T-helper 17 cell (primary cell): ENCODE measurements at places on chromosomes 5 and 9.

GRCh38 chr9:98781588-98782383 lies 14.6 kb downstream of the ANKS6 start:
- DNase-seq = no peak

GRCh38 chr9:684054-684890 lies 157.2 kb upstream of the DMRT1 start:
- no peak for DNase-seq

DNA sequence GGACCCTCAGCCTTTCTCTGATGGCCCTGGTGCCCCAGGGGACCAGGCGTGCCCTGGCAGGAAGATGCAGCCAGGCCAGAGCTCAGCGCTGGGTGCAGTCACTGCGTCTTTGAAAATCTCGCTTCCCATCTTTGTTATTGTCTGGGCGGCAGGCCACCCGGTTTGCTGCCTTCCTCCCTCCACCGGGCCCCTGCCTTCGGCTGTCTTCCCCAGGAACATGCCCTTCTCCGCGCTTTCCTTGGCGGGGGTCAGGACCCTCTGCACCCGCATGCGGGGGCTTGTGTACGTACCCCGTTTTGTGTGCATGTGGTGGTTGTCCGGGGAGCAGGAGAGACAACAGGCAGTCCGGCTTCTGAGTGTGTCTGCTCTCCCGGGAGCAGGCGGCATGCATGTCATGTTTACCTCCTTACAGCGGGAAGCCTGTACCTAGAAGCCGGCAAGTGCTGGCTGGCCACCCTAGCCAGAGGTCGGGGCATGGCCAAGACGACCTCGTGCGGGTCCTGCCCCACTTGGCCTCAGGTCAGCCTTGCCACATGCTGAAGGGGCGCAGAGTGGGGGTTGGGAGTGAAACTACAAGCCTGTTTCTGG lies 49.5 kb downstream of the DAB2IP start:
- no peak for DNase-seq

GRCh38 chr9:107650321-107650720 lies 160.8 kb upstream of the KLF4 start:
- DNase-seq = no peak

DNA sequence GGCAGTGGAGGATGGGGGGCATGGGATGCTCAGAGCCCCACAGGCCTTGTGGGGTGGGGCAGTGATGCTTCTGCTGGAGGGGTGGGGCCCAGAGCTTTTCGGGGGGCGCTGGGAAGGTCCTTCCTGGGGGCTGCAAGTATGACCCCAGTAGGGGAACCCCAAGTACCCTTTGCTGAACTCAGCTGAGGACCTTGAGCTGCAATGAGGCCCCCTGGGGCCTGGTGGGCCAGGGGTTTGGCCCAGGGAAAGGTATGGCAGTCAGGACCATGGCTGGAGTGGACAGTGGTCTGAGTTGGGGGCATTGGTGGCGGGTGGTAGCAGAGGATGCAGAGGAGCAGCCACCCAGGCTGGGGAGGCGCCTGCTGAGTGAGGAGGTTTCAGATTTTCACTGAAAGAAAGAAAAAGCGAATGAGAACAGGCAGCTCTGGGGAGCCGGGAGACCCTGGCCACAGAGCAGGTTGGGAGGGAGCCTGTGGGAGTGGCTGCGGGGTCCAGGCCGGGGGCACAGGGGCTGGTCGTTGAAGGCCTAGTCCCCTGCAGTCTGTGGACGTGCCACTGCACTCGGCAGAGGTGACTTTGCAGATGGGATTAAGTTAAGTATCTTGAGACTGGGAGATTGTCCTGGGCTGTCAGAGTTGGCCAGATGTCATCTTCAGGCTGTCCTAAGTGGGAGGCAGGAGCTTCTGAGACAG lies 19.2 kb downstream of the WNK2 start:
- no peak for DNase-seq

GRCh38 chr9:99637641-99638040 lies 184.0 kb upstream of the NR4A3 start:
- no peak for DNase-seq

GRCh38 chr5:142404046-142404477 lies 79.2 kb upstream of the SPRY4 start:
- DNase-seq = no peak

GRCh38 chr5:147935032-147935431 lies 28.7 kb upstream of the C5orf46 start:
- no peak for DNase-seq

GRCh38 chr5:39661026-39661779 lies 236.4 kb upstream of the DAB2 start:
- no peak for DNase-seq

DNA sequence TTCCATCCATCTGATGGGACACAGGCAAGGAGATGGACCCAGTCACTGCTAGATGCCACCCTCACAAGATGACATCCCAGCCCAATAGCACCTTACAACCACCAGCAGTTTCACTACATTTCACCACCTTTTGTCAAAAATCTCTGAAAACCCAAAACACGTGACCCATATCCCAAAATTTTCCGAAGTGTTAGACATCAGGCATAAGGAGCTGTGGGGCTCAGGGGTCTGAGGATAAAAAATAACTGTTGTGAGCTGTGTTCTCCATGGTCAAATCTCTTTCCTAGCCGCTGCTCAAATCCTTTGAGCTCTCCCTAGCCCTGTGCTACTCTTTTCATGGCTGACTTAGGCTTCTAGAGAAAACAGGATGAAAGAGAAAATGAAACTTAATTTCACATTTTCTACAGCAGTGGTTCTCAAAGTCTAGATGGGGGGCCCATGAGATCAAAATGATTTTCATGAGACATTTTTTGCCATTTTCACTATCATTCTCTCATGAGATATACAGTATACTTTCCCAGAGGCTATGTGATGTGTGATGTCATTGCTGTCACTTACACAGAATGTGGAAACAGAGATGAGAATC lies 40.7 kb downstream of the TIMD4 start:
- no peak for DNase-seq

GRCh38 chr5:176573564-176574296 lies 24.6 kb downstream of the CDHR2 start:
- peak; percentile 67 for DNase-seq

- DNase-seq = no peak
These were observed 61.2 kb upstream of the TAF11L2 start for GRCh38 chr5:17436761-17437221.

DNA sequence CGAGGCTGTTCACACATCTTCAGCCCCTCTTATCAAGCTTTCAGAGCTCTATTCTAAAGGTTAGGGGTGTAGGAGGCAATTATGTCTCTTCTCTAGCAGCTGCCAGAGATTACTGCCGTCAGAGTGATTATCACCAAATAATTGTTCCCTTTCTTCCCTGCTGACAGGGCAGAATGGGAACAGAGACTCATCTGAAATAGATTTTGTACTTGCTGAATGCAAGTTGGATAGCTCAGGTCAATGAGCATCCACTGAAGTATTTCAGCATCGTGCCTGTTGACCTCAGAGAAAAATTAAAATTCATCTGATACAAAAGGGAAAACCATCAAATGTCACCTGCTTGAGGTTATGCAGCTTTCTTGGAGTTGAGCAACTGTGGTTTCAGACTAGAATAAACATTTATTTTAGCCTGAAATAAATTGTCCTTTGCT lies 213.7 kb upstream of the MAP3K1 start:
- no peak for DNase-seq

- no peak for DNase-seq
These were observed 42.7 kb upstream of the AKNA start for GRCh38 chr9:114430457-114430856.

GRCh38 chr5:150522504-150523414 lies 14.8 kb downstream of the NDST1 start:
- no peak for DNase-seq

DNA sequence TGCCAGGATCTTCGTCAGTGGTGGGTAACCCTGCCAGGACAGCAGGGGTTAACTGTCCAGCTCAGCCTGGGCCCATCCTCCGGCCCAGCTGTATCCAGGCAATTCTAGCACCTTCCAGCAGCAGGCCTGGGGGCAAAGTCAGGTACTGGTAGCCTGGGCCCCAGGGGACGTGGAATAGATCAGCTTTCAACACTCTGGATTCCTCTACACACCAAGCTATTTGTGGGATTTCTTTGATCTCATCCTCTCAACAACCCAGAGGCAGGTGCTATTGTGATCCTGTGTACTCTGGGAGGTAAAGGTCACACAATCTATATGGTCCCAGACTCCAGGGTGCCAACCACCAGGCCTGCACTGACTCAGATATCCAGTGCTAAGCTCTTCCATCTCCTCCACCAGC lies 8.7 kb upstream of the SPOUT1 start:
- no peak for DNase-seq

GRCh38 chr9:119302988-119303698 lies 66.1 kb downstream of the BRINP1 start:
- no peak for DNase-seq

GRCh38 chr9:21710548-21711191 lies 91.8 kb upstream of the MTAP start:
- no peak for DNase-seq

DNA sequence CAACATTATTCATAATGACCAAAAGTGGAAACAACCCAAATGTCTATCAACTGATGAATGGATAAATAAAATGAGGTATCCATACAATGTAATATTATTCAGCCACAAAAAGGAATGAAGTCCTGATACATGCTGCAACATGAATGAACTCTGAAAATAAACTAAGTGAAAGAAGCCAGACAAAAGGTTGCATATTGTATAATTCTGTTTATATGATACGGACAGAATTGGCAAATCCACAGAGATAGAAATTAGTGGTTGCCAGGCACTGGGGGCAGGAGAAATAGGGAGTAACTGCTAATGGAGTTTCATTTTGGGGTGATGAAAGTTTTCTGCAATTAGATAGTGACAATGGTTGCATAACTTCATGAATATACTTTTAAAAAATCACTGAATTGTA lies 47.0 kb downstream of the KIF24 start:
- no peak for DNase-seq

- no peak for DNase-seq
These were observed 6.0 kb downstream of the NR3C1 start for GRCh38 chr5:143397302-143398052.

- DNase-seq = no peak
These were observed 2.2 kb downstream of the SGCD start for GRCh38 chr5:156329171-156329611.

DNA sequence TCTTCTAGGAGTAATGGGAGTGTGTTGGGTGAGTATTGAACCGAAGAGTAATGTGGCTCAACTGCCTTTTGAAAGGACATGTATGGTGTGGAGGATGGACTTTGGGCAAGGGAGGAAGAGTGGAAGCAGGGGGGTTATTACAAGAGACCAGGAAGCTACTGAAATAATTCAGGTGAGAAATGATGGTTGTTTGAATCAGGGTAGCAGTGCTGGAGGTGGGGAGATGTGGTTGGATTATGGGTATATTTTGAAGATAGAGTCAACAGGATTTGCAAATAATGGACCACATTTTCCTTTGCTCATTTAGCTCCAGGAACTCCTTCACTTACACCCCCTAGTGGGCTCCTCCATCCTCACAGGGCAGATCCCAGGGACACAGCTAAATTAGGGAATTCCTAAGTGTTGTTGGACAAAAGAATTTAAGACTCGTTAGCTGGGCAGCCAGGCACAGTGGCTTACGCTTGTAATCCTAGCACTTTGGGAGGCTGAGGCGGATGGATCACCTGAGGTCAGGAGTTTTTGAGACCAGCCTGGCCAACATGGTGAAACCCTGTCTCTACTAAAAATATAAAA lies 1.2 kb upstream of the SLC4A9 start:
- no peak for DNase-seq

- no peak for DNase-seq
These were observed 102.5 kb downstream of the ST8SIA4 start for GRCh38 chr5:100800562-100800961.

GRCh38 chr9:127628758-127629467 lies 16.8 kb downstream of the STXBP1 start:
- no peak for DNase-seq

DNA sequence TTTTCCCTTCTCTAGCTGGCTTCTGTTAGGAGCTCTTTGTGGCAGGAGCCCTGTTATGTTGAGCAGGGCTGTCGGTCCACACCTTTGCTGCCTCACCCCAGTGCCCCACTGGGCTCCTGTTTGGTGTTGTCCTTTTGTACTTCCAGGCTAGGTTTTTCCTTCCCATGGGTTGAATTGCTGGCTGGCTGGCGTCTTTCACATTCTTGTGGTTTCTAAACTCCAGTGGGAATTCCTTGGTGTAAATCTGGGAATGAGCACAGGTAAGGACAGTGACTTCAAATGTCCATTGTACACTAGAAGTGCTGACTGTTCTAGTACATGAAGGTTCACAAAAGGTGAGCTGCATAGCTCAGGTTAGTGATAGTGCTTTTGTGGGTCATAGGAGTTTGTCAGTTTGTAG lies 30.4 kb downstream of the RASGRF2 start:
- no peak for DNase-seq

GRCh38 chr9:32431196-32431595 lies 46.8 kb downstream of the ACO1 start:
- DNase-seq = no peak

GRCh38 chr5:168978015-168978414 lies 322.9 kb downstream of the SLIT3 start:
- DNase-seq = no peak

GRCh38 chr5:156621719-156622118 lies 228.4 kb upstream of the PPP1R2B start:
- no peak for DNase-seq

GRCh38 chr5:1002836-1003235 lies 5.8 kb upstream of the NKD2 start:
- DNase-seq = no peak

DNA sequence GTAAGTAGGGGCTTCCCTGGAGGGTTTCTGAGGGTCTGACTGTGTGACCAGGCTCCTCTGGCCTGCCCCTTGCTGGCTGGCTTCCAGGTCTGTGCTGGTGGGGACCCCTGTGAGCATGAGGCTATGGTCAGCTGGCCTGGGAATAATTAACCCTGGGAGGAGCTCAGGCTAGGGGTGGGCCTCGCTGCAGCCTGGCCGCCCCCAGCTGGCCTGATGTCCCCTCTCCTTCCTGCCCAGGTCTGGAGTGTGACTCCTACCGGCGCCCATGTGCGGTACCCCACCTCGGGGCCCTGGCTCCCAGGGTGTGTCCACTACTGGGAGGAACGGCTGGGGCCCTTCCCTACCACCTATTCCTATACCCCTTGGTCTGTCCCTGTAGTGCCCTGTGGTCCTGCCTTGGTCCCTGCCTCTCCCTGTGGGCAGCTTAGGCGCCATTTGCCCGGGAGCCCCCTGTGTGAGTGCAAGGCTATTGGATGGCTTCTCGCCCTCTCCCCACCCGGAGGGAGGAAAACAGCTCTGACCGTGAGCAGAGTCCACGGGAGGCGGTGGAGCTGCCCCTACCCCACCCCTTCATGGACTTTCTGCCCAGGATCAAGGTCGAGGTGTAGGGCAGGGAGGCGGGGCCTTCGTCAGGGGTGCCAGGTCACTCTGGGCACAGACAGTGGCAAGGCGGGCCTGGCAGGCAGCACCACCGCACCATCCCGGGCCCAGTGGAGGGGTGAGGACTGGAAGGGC lies 9.4 kb downstream of the RXRA start:
- DNase-seq = no peak
